ENCODE measurements at places on chromosomes 11 and 22. TPM values are rescaled to one million over a fixed set of nuclear protein-coding genes. Genes with fewer than 3 reads are reported as not detected.
A peak's percentile ranks its signal among the peaks of the same experiment; 100 is the strongest.

GRCh38 chr11:86940122-86940777, 14.9 kb downstream of the FZD4 start:
- no peak for DNase-seq

GRCh38 chr22:31327806-31328543, 18.2 kb downstream of the PATZ1 start:
- no peak for DNase-seq

DNA sequence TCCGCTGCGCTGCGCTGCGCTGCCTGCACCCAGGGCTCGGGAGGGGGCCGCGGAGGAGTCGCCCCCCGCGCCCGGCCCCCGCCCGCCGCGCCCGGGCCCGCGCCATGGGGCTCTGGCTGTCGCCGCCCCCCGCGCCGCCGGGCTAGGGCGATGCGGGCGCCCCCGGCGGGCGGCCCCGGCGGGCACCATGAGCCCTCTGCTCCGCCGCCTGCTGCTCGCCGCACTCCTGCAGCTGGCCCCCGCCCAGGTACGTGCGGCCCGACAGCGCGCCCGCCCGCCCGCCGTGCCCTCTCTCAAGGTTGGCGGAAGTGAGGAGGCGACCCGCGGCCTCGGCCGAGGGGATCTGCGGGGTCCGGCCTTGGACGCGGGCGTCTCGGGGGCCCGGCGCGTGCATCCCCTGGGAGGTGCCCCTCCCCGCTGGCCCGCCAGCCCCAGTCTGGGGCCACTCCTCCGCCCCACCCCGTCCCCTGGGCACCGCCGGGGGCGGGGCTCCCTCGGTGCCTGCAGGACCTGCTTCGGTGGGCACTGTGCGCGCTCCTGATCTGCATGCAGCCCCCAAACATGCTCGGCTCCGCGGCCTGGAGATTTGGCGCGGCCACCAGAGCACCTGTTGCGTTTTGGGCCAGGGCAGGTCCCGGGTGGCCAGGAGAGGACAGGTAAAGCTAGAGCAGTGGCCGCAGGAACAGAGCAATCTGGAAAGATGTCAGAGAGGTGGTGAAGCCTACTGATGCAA, 429 bp downstream of the VEGFB start:
- no peak for DNase-seq

GRCh38 chr11:8061555-8062428, 19.2 kb upstream of the TUB start:
- no peak for DNase-seq

GRCh38 chr11:108069947-108070346, 51.4 kb upstream of the ACAT1 start:
- DNase-seq = no peak

- no peak for DNase-seq
These were observed 450.0 kb downstream of the NELL1 start for GRCh38 chr11:21119411-21119810.

DNA sequence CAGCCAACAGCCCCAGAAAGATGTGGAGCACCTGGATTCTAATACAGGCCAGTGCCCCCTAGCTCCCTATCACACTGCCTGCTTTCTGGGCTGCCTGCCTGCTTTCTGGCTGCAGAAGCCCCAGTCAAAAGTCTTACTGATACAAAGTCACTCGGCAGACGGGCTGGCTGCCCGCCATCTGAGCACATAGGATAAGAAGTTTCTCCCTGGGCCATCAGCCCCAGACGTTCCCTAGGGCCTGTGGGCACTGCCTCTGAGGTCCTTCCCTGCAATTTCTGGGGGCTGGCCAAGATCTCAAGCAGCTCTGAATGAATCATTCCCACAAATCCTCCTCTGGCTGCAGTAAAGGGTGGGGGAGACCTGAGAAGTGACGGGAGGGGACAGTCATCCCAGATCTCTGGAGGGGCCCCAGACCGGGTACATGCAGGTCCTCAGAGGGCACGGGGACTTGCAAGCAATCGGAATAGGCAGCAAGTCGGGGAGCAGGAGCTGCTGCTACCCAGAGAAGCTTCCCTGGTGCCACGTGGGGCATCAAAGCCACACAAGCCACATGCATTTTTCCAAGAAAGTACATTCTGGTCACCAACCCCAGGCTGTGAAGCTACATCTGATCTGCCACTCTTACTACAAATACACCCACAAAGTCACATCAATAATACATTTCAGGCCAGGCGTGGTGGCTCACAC, 4.7 kb downstream of the TPST2 start:
- peak; percentile 96 for DNase-seq

GRCh38 chr11:115990004-115990447, 485.8 kb upstream of the CADM1 start:
- DNase-seq = no peak

DNA sequence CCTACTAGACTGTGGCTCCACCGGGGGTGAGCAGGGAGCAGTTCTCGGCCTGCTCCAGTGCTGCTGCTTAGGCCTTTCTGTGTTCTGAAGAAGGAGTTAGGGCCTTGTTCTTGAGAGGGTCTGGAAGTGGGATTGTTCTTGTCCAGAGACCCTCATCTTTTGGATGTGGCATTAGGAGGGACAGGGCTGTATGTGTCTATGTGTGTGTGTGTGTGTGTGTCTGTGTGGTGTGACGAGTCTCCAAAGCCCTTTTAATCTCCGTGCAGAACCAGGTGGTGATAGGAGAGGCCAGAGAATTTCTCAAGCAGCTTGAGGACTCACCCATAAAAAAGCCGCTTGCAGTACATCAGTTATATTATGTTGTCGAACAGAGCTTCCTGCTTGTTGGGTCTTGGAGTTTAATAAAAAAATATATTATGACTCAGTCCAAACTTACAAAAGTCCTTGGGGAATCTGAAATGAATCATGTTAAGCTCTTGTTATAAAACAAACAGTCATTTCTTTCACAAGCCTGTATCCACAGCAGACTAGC, 196.5 kb downstream of the TENM4 start:
- peak; percentile 94 for DNase-seq

DNA sequence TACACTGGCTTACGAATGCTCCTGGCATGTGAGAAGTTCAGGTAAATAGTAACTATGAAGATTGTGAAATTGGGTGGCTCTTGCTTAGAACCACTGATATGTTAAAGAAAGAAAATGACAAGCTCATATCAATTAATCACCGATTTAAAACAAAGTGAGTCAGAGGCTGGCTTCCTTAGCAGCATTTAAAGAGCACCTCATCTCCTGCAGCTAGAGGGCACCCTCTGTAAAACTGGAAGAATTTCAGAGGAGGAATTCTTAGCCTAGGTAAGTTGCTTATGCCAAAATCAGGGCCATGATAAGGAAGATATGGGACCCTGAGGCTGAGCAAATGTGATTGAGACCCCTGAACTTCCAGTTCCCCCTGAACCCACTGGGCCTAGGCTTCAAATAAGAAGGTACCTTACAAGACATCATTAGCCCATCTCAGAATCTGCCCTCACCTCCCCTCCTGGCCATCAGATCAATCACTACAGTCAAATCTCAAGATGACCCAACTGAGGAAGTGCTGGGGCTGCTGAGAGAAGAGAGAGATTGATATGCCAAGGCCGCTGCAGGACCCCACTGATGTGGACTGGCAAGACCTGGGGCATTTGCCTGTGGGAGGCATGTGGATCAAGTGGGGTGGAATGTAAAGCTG, 8.6 kb upstream of the CD3E start:
- DNase-seq = peak; percentile 42

DNA sequence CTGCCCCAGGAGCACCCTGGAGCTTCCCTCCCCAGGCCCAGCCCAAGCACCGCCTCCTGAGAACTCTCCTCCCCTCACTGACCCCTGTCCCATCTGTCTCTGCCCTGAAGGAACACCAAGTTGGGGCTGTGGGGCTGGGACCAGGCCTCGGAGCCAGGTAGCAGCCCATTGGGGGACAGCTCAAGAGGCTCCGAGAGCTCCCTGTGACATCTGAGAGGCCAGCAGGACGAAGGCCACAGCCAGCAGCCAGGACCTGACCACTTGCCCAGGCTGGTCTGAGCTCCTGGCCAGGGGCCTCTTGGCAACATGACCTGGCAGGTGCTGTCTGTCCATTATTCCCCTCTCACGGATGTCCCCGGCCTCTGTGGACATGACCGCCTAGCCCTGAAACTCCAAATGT, 33.7 kb downstream of the IGF2 start:
- no peak for DNase-seq

- no peak for DNase-seq
These were observed 27.3 kb downstream of the SLC25A18 start for GRCh38 chr22:17590586-17590985.

DNA sequence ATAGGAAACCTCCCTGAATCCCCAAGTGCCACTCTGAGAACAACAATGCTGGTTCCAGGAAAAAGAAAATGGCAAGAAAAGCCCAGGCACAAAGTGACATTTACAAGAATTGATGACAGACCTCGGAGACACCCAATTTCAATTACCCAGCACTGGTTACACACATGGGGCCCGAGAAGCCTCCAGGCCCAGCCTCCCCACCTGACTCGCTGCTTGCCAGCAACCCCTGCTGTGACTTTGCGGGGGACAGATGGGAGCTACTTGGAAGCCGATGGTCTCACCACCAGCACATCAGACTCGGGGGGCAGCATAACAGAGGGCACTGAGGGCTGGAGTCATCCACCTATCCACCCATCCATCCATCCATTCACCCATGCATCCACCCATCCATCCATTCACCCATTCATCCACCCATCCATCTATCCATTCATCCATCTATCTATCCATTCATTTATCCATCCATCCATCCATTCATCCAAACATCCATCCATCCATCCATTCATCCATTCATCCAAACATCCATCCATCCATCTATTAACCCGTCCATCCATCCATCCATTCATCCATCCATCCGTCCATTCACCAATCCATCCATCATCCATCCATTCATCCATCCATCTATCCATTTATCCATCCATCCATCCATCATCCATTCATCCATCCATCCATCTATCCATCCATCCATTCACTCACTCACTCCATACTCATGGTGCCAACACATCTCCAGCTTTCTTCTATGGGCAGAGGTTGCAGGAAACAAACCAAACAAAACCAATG, 567.6 kb downstream of the BRD1 start:
- DNase-seq = no peak

DNA sequence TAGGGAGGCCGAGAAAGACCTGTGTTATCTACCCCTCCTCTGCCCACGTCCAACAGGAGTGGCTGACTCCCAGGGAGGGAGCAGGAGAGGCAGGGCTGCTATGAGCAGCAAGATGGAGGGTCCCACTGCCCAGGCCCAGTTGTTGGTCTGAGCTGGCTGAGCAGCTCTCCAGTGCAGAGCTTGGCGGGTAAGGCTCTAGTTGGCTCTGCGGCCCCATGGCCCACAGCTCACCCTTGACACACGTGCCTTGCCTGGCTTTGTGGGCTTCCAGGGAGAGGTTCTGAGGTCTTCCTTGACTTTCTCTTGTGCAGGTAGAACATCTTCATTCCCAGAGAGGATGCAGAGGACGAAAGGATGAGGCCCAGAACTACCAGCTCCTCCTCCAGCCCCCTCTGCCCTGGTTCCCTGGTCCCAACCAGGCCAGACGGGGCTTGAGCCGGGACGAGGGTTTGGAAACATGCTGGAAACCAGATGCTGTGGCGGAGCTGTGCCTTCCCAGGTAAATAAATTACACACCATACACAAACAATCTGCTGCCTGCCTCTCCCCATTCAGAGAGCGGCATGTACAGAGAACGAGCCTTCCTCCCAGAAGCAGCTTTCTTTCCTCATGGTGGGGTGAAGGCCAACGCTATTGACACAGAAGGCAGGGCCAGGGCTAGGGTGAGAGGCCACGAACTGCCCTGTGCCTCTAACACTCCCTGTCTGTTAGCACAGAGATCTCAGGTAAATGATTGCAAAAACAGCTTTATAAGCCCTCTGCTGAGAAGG, 48.1 kb downstream of the DSCAML1 start:
- DNase-seq = no peak

- DNase-seq = peak; percentile 69
These were observed 38.4 kb upstream of the PRSS23 start for GRCh38 chr11:86761978-86762377.

GRCh38 chr11:79594834-79595233, 154.0 kb upstream of the TENM4 start:
- no peak for DNase-seq

GRCh38 chr22:49973018-49973961, 12.7 kb downstream of the PIM3 start:
- DNase-seq = no peak

- DNase-seq = no peak
These were observed 19.1 kb upstream of the FAM181B start for GRCh38 chr11:82752801-82753200.

DNA sequence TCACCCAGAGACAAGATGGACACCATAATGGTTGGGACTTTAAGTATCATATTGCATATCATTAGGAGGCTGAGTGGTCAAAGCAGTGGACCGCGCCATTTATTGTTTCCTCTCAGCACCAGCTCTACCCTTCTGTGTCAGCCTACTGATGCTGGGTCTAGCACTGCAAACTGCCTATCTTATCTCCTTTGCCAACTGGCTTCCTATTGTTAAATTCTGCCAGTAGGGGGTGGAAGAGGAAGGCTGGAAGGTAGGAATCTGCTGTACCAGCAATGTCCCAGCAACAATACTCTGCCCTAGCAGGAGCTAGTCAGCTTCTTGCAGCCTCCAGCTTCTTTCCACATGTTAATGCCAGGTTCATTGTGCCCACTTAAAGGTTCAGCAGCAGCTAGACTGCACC, 367.1 kb upstream of the PDGFD start:
- DNase-seq = peak; percentile 7

DNA sequence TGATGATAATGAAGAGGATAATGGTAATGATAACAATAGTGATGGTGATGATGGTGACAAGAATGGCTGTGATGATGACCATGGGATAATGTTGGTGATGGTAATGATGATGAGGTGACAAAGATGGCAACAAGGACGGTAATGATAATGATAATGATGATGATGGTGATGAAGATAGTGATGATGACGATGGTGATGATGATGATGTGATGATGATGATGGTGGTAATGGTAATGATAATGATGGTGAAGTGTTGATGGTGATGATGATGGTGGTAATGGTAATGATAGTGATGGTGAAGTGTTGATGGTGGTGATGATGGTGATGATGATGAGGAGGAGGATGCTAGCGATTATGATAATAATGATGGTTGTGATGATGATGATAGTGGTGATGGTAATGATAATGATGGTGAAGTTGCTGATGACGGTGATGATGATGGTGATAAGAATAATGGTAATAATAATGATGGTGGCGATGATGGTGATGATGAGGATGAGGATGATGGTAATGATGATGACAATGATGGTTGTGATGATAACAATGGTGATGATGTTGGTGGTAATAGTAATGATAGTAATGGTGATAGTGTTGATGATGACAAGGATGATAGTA, 54.7 kb upstream of the OPCML start:
- no peak for DNase-seq

- DNase-seq = no peak
These were observed 603.7 kb downstream of the TBC1D22A start for GRCh38 chr22:47366026-47366767.

The TSSK2 gene
- not detected for total RNA-seq

The PNPLA5 gene
- not detected for total RNA-seq

The TMEM109 gene
- 88.3 TPM for total RNA-seq

The PRR33 gene
- not detected for total RNA-seq

The SLC22A12 gene
- not detected for total RNA-seq

The TIMP3 gene
- 10.4 TPM for total RNA-seq

The ELFN2 gene
- 7.0 TPM for total RNA-seq

The GUCY1A2 gene
- total RNA-seq = 0.27 TPM

The HORMAD2 gene
- total RNA-seq = not detected
